ENCODE measurements at places on chromosomes 2 and 18.

GRCh38 chr2:58895857-58896256 is 654.7 kb upstream of the FANCL start:
- no peak for DNase-seq

DNA sequence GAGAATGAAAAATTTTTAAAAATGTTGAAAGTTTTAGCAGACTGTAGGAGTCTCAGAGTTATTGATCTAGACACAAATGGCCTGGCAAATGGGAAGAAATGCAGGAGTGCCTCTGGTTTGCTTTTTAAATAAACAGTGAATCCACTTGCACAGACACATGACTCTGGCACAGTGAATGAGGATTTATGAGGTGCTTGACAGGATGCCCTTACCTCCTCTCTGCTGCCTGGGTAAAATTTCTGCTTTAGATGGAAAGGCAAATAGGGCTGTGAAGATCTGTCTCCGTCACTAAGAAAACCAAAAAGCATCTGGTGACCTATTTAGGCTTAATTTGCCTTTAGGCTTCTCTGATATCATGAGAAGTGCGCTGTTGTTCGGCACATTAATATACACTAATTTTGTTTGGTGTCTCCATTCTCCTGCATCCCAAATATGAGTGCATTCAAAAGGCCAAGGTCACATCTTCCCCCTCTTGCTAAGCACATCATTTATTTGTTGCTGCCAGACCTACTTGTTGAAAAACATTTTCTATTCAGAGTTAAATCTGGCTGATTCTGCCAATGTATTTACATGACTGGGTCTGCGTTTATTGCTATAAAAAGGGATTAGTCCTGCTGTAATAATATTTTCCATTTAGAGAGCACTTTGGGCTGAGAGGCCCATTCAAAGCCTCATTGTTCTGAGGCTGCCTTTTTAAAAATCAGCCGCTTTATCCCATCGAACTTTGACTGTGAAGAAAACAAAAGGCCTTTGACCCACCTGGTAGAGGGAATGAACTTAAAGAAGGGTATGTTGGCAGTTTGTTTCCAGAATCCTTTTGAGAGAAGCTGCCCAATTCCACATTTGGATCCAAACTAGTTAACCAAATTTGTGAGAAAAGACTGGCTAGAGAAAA is 94.9 kb downstream of the RNF152 start:
- DNase-seq, result no peak

DNA sequence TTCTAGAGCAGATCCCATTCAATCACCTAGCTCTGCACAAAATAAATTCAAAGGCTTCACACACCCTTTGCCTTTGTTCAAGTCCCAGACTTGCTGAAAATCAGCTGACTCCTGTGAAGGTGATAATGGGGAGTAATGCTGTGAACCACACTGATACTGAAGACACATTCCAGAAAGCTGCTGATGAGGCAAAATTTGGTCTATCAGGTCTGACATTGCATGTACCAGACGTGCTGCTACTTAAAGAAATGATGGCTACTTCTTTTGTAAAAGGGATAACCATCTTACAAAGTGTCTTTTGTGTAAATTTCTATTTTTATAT is 7.8 kb upstream of the CTIF start:
- no peak for DNase-seq

- DNase-seq, result no peak
Observed at GRCh38 chr2:120786038-120786960, 50.6 kb downstream of the GLI2 start.

GRCh38 chr18:24914685-24915084 is 437.3 kb downstream of the ZNF521 start:
- no peak for DNase-seq

- no peak for DNase-seq
Observed at GRCh38 chr2:150817422-150817821, 330.0 kb upstream of the RND3 start.

All from T-helper 22 cell (primary cell).